Activated T-helper 1 cell treated with anti-CD3 and anti-CD28 coated beads, Interleukin-12 subunit alpha, Interleukin-12 subunit beta, Interleukin-2, Interleukin-4 antibody, amounts not matched to agents 30 ng/mL and 10 ng/mL and 1 ng/mL, durations not matched to agents 14 hours and 24 hours and 36 hours (primary cell): ENCODE measurements at places on chromosomes 2 and 18. TPM values are rescaled to one million over a fixed set of nuclear protein-coding genes. Genes with fewer than 3 reads are reported as not detected.

- DNase-seq, result no peak
Observed at GRCh38 chr2:20052229-20052851, 912 bp upstream of the LAPTM4A start.

DNA sequence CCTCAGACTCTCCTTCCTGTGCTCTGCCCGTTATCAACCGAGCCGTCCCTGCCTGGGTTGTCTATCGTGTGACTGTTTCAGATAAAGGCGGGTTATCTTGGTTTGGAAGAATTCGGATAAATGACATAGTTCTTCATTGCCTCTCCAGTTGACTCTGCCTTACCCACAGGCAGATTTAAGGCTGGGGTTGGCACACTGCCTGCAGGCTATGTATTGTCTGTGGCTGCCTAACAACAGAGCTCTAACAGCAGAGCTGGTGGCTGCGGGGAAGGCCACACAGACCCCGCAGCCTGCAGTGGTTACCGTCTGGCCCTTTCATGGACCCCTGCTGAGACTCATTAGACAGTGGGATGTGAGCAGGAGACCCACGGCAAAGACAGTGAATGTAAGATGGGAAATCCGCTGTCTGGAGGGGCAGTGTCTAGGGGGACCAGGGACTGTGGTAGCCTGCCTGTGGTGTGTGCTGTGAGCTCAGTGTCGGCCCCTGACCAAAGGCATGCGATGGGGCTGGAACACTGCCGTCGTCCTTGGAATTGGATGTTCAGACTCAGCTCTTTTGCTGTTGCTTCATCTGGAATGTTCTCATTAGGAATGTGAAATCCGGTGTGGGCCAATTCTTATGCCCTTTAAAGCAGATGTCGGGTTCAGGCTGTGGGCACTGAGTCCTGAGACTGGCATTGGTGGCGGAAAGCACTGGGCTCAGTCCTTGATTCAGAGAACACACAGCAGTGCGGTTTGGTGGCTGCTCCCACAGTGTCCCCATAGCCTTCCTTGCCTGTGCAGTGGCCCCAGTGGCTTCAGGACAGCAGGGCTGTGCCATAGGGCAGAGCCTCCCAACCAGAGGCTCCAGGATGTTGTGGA, 44.5 kb downstream of the SH3RF3 start:
- DNase-seq, result no peak

DNA sequence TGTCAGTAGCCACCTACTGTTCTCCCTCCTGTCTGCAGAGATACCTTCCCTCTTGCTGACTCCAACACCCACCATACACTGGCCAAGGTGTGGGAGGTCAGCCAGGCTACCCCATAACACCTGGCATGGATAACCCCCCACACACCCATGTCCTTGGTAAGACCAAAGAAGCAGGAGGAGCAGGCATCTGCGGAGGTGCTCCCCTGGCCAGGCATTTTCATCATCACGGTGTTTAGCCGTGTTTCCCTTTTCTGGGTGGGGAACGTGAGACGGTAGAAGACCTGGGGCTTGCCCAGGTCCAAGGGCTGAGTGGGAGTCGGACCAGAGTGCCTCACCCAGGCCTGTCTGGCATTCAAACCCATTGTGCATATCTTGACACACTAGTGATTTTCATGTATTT, 150.3 kb downstream of the SMAD7 start:
- DNase-seq, result no peak

DNA sequence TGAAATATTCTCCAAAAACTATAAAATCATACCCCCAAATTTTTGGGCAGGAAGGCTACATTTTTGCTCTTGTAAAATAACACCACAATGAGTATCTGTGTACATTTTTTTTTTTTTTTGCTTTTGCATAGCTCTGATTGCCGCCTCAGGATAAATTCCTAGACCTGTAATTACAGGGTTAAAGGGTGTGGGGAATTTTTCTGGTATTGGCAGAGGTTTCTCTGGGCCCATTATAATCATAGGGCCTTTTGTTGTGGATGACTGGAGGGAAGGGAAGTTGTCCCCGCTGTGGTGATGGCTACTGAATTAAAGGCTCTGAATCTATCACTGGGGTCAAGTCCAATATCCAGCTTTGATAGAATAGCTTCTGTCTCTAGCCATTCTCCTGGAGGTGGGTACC, 26.6 kb downstream of the CCDC195 start:
- DNase-seq, result no peak

AMER3 gene
- total RNA-seq, result not detected in 2 replicates

FBXO48 gene
- 1.3 and 1.4 TPM in 2 replicates for total RNA-seq

- no peak for DNase-seq
Observed at GRCh38 chr2:8490166-8490721, 191.6 kb upstream of the ID2 start.

GAD1 gene
- total RNA-seq, result 4.7 and 5.3 TPM in 2 replicates

DNA sequence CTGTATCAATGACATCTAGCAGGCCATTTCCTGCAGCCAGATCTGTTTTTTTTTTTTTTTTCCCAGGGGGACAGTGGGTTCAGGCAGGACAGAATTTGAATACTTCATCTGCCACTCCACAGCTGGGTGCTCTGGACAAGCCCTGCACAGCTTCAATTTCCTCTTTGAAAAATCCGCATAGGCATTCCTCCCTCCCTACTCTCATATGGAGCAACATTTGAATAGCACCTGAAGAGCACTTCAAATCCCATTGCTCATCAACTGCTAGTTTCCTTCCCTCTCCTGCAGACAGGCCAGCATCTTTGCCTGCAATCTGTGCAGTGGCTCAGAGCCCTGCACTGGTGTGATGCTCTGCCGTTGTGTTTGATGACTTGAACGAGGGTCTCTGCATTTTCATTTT, 326.3 kb downstream of the TSN start:
- no peak for DNase-seq
